Stimulated activated CD8-positive, alpha-beta memory T cell treated with anti-CD3 and anti-CD28 coated beads, Interleukin-7, amount 100 ng/mL, for 24 hours (primary cell): ENCODE measurements at places on chromosomes 11 and 22.
A peak's percentile ranks its signal among the peaks of the same experiment; 100 is the strongest.

GRCh38 chr11:3165152-3165705 lies at the start of gene OSBPL5:
Gene OSBPL5 (minus strand): TSS chr11:3165310. CDS start chr11:3129148, 36,162 bp downstream.
- DNase-seq: peak; percentile 30

DNA sequence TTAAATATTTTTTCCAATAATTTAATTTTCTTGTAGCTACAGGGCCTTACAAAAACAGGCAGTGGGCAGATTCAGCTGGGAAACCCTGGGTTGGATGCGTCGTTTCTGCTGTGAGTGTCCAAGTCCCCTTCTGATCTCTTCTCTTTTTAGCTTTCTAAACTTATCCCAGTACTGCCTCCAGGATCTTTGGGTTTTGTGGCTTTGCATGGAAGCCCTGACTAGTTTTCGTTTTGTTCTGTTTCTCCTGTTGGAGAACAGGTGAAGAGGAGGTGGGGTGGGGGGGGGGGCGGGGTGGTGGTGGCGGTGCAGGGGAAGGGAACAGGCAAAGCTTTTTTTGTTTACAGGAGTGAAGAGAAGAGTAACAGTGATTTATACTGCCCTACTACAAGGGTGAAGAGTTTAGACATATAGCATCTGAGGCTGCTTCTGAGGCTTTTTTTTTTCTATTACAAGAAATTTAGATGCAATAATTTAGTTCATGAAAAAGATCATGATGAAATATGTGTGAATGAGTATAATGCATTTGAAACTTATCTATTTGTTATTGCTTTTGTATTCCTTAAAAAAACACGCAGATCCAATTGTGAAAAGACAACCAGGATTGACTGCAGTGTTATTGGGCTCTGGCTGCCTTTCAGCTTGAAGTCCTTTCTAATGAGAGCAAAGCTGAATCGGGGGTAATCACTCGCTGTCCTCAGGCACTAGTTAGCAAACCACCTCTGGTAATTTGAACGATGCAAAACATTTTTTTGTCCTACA lies 142.9 kb downstream of the NCAM1 start:
- no peak for DNase-seq

GRCh38 chr11:9089636-9090035 lies 1.8 kb downstream of the SCUBE2 start:
- no peak for DNase-seq

- DNase-seq: no peak
Measured at GRCh38 chr11:131579932-131580387, 209.5 kb downstream of the NTM start.

GRCh38 chr11:121448011-121448410 lies 4.1 kb upstream of the SORL1 start:
- no peak for DNase-seq

- DNase-seq: no peak
Measured at GRCh38 chr11:119205080-119205479, 1.1 kb upstream of the CBL start.

DNA sequence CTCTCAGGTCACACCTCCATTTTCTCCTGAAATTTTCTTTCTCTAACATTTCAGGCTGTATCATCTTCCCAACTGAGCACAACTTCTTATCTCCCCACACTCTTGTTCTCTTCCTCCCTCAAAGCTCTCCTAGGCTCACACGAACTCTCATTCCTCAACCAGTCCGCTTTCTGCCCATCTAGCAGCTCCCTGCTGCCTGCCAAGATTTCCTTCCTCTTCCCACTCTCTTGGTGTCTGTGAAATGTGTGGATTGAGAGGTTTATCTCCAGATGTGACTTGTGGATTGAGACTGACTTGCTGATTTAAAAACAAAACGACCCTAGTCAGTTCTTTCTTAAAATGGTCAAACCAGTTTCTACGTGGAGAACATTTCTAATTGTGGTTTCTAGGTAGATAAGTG lies 106.3 kb downstream of the MTNR1B start:
- no peak for DNase-seq

DNA sequence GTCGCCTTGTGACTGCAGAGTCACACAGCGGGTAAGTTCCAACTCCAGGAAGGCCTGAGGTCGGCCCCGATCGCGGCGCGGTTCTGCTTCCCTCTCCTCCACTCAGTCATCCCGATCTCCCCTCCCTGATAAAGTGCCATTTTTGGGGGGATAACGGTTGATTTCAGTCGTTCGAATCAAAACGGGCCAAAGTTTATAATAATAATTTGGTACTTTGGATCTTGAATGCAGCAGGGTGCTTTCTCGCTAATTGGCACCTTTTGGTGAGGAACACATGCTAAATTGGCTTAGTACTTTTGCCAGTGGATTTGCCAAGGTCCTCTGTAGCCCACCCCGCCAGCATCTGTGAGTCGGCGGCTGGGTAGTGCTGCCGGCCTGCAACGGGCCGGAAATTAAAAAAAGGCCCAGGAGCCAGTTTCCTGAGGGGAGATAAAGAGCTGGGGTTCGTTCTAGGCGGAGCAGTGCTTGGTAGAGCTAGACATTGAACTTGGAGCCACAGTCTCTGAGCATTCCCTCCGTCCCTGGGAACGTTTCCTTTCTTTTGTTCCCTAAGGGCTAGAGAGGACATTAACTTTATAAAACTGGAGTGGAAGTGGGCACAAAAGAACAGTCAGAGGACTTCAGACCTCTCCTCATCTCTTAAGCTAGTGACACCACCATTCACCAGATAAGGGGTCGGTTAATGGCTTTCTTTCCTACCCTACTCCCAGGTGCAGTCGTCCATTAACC lies 997 bp downstream of the UBE2L3 start:
- no peak for DNase-seq

- no peak for DNase-seq
Measured at GRCh38 chr11:65777241-65777640, 3.5 kb downstream of the AP5B1 start.

DNA sequence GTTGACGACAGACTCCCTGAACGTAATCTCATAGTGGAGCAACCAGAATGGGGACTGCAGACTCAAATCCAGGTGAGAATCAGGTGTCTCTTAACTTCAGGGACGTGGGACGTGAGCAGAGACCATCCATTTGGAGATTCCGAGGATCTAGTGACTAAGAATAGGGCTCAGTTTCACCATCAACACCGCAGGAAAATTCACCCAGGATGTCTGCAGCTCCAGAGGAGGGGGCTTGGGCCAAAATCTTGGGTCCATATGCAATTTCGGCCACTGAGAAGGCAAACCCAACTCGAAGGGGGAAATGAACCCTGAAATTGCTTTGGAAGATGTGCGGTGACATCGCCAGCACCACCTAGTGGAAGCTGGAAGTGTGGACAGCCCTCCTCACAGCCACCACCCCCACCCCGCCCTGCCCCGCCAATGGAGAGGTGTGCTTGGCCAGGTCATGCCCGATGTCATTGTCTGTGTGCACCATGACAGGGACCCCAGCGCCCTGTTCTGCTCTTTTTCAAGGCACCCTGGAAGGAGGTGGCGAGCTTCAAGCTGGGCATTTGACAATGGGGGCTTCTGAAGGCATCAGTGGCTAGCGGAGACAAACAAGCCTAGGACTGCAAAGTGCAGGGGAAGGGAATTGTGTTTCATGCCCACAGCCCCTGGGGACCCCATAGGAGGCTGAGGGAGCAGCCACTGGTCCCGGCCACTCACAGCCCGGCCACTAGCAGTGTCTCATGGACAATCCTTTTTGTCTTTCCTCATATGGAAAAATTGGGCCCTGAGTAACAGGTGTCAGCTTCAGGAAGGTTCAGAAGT lies 24.8 kb downstream of the APOL1 start:
- peak; percentile 41 for DNase-seq

DNA sequence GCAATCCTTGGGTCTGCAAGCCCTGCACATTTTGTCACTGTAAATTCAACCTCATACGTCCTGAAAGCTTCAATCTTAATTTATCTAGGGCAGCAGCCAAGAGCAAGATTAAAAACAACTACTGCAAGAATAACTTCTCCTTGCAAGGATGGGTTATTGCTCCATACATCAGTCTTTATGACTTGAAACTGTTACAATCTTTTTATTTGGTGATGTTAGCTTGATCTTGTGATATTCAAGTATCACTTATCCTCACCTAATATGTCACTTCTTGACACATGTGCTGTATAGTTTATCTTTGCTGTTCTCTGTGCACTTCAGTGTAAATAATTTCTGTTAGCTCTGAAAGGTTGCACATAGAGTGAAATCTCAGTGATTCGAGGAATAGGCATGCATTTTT lies 14.7 kb upstream of the APLP2 start:
- no peak for DNase-seq

- no peak for DNase-seq
Measured at GRCh38 chr11:34792814-34793258, 123.3 kb downstream of the APIP start.

DNA sequence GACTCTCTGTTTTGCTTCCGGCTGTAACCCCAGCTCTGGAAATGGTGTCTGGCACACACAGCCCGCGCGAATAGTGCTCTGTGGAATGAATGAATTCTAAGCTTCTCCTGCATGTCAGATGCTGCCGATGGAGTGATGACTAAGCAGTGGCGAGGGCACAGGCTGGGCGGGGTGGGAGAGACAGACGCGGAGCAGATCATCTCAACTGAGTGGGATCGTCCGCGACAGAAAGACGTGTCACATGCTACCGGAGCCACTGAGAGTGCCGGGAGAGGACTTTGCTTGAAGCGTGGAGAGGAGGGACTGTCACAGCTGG lies 334.5 kb downstream of the CTTN start:
- DNase-seq: no peak

DNA sequence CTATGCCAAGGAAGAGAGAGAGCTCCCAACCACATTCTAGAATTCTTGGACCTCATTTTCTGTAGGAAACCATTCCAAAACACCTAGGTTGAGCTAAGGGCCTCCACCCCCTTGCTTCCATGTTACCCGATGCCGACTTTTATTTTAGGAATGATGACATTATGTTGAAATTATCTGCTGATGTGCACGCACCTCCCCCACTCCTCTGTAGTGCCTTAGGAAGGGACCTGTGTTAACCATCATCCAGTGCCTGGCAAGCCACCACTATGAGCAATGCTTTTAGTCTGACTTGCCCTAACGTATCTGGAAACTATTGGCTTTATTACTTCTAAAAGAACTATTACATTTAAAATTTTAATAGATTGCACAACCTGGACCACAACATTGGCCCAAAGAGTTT lies 42.1 kb downstream of the NCAPD3 start:
- no peak for DNase-seq

- DNase-seq: no peak
Measured at GRCh38 chr11:129023968-129024676, 81.5 kb upstream of the TP53AIP1 start.

DNA sequence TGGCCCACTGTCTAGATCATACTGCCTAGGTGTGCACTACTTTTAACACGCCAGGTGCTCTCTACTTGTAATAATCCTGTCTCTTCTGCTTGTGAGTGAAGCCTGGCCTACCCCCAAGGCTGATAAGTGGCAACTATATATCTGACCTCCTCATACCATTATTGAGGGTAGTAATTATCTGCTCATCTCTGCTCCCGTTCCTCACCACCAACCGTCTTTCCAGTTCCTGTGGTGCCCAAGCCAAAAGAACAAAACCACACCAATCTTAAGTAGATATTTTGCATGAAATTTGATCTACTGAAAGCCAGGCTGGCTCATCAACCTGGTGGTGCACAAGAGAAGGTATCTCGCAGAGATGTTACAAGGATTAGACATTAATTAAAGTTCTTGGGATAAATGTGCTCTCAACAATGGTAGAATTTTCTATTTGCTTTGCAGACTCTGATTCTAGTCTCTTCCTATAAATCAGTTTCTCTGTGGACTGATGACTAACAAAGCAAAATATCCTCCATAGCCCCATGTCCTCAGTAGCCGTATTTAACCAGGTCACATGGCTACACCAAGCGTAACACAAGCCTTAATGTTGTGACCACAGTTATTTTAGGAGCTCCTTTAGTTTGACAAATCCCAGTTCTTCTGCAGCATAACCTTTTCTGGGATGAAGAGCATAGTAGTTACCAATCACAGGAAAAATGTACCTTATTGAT lies 267.2 kb downstream of the NTM start:
- DNase-seq: no peak

GRCh38 chr11:124873951-124874350 lies 8.7 kb downstream of the ROBO3 start:
- DNase-seq: no peak

- peak; percentile 25 for DNase-seq
Measured at GRCh38 chr11:19311308-19312030, 70.7 kb upstream of the E2F8 start.

DNA sequence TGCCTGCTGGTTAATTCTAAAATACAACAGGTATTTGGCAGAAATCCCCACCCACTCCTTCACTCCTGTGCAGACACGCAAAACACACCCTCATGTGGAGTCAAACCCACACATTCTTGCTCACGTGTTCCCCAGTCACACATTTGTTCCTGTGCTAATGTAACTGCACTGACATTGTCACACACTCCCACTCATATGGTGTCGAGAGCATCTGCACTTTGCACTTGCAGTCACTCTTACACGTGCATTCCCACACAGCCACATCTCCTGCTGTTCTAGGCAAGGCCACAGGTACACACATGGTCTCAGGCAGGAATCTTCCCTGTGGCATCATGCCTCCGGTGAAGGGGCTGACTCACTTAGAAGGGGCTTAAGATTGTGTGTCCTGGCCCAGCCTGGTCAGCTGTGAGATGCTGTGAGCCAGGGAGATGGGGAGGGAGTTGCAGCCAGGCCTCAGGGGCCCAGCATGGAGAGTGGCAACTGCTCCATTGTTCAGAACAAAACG lies 395.0 kb downstream of the TENM4 start:
- no peak for DNase-seq

DNA sequence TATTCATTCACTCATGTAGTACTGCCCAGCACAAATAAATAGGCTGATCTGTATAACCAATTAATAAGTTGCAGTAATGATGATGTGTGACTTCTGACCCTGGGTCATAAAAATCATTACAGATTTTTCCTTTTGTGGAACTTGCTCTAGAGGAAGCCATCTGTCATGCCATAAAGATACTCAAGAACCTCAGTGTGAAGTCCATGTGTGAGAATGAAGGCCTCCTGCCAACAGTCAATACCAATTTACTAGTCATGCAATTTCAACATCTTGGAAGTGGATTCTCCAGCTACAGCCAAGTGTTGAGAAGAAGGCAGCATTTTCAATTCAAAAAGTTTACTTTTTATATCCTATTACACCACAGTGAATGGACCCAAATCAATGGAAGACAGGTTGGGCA lies 435.6 kb upstream of the LRRC4C start:
- no peak for DNase-seq

DNA sequence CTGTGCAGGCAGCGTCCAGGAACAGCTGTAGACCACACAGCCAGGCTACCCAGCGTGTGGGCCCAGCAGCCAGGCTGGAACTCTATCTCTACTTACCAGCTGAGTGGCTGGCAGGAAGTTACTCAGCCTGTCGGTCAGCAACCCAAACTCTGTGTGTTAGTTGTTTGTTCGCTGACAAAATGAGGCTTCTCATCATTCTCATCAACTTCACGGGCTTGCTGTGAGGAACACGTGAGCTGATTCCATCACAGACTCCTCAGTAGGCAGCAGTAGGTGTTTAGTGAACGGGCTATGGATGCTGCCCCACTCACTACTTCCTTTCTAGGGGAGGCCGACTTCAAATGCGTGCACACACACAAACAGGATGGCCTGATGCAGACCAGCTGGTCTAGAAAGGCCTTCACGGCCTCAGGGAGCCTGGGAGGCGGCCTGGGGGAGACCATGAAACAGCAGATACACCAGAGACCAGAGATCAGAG lies 830 bp upstream of the SPDYC start:
- DNase-seq: no peak
